Large intestine (tissue), 12 donors: ENCODE measurements at places on chromosomes 11 and 22. TPM values are rescaled to one million over a fixed set of nuclear protein-coding genes. Genes with fewer than 3 reads are reported as not detected.

- H3K4me1 ChIP-seq, result peaks cover 3% of the 10 kb centered on the region
- H3K36me3 ChIP-seq, result no peaks in the 10 kb centered on the region
- peak; percentile 16 for DNase-seq
- no peak overlapping the region for H3K4me3 ChIP-seq
Measured at GRCh38 chr11:104694259-104695064, 203.8 kb downstream of the CASP12 start.

GRCh38 chr11:72828692-72829101 lies 14.5 kb downstream of the ATG16L2 start:
- no peak for DNase-seq
- peaks cover 28% of the 10 kb centered on the region for H3K36me3 ChIP-seq
- H3K27ac ChIP-seq, result peak overlapping the region; percentile 68
- no peaks in the 10 kb centered on the region for H3K27me3 ChIP-seq
- peaks cover 10% of the 10 kb centered on the region for H3K4me1 ChIP-seq

- H3K36me3 ChIP-seq, result peaks cover 2% of the 10 kb centered on the region
- peak; percentile 56 for DNase-seq
- no peak overlapping the region for H3K4me3 ChIP-seq
Measured at GRCh38 chr22:38353142-38353629, 36.0 kb upstream of the CSNK1E start.

ABCC8 gene
- 23.5 TPM for polyA plus RNA-seq

TMPRSS5 gene
- 0.75 TPM for polyA plus RNA-seq

GRAP2 gene
- polyA plus RNA-seq, result 1.8 TPM

DNA sequence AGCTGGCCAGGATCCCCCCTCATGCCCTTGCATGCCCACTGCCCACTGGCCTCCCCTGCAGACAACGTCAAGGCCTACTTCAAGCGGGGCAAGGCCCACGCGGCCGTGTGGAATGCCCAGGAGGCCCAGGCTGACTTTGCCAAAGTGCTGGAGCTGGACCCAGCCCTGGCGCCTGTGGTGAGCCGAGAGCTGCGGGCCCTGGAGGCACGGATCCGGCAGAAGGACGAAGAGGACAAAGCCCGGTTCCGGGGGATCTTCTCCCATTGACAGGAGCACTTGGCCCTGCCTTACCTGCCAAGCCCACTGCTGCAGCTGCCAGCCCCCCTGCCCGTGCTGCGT lies 7.9 kb downstream of the AIP start:
- no peak for DNase-seq
- H3K27me3 ChIP-seq, result no peaks in the 10 kb centered on the region
- no peak overlapping the region for H3K27ac ChIP-seq
- H3K36me3 ChIP-seq, result peaks cover 72% of the 10 kb centered on the region

SLC22A6 gene
- not detected for polyA plus RNA-seq

DNA sequence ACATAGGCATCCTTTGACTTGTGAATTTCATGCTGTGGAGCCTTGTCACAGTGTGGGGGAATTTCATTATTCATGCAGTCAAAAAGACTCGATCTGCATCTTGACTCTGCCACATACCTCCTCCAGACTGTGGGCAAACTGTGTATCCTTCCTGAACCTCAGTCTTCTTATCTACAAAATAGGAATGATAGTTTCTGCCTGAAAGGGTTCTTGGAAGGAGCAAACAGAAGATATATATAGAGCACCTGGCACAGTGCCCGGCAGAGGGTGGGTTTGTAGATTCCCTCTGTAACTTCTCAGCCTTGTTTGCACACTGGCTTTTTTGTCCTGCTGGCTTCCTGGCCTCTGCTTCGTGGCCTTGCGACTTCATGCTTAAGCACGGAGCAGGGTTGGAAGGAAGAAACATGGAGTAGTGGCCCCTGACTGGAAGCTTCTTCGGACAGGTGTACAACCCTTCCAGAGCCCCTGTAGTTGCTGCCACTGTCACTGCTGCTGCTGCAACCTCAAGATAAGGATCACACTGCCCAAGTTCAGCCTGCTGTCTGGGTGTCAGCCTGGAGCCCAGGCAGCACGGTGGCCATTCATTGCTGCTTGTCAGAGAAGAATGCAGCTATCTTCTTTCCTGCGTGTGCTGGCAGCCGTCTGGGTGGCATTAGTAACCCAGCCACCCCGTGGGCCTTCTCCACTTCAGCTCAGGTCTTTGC lies 106.4 kb downstream of the MICAL2 start:
- H3K36me3 ChIP-seq, result peaks cover 18% of the 10 kb centered on the region
- H3K27ac ChIP-seq, result no peak overlapping the region
- H3K4me3 ChIP-seq, result no peak overlapping the region
- no peaks in the 10 kb centered on the region for H3K27me3 ChIP-seq
- peaks cover 49% of the 10 kb centered on the region for H3K4me1 ChIP-seq
- DNase-seq, result no peak

SLC35C1 gene
- 12.9 TPM for polyA plus RNA-seq

- peak overlapping the region; percentile 61 for H3K4me3 ChIP-seq
- DNase-seq, result peak; percentile 40
- no peak overlapping the region for H3K27ac ChIP-seq
- no peaks in the 10 kb centered on the region for H3K36me3 ChIP-seq
- peaks cover 3% of the 10 kb centered on the region for H3K27me3 ChIP-seq
Measured at GRCh38 chr11:6418557-6419008, 311 bp downstream of the APBB1 start.

DNA sequence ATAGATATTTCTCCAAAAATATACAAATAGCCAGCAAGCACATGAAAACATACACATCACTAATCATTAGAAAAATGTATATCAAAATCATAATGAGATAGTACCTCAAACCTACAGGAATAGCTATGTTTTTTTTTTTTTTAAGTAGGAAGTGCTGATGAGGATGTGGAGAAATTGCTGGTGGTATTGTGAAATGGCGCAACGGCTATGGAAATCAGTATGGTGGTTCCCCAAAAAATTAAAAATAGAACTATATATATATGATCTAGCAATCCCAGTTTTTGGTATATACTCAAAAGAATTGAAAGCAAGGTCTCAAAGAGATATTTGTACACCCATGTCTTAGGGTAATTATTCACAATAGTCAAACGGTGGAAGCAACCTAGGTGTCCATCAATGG lies 46.0 kb upstream of the HIPK3 start:
- H3K27ac ChIP-seq, result no peak overlapping the region
- H3K27me3 ChIP-seq, result no peaks in the 10 kb centered on the region
- no peak overlapping the region for H3K4me3 ChIP-seq
- DNase-seq, result no peak

- DNase-seq, result peak; percentile 40
- no peaks in the 10 kb centered on the region for H3K27me3 ChIP-seq
- no peak overlapping the region for H3K4me3 ChIP-seq
- H3K36me3 ChIP-seq, result no peaks in the 10 kb centered on the region
Measured at GRCh38 chr11:130528298-130529261, 80.1 kb downstream of the ADAMTS15 start.

- H3K4me1 ChIP-seq, result no peaks in the 10 kb centered on the region
- no peaks in the 10 kb centered on the region for H3K27me3 ChIP-seq
- no peak for DNase-seq
Measured at GRCh38 chr11:8375460-8375859, 111.8 kb upstream of the LMO1 start.

GRCh38 chr11:119626197-119626841 lies 102.7 kb downstream of the NECTIN1 start:
- H3K27ac ChIP-seq, result no peak overlapping the region
- H3K27me3 ChIP-seq, result peaks cover 3% of the 10 kb centered on the region
- no peaks in the 10 kb centered on the region for H3K4me1 ChIP-seq
- H3K4me3 ChIP-seq, result no peak overlapping the region
- DNase-seq, result no peak
